ENCODE measurements at places on chromosomes 2 and 18.
A peak's percentile ranks its signal among the peaks of the same experiment; 100 is the strongest.

DNA sequence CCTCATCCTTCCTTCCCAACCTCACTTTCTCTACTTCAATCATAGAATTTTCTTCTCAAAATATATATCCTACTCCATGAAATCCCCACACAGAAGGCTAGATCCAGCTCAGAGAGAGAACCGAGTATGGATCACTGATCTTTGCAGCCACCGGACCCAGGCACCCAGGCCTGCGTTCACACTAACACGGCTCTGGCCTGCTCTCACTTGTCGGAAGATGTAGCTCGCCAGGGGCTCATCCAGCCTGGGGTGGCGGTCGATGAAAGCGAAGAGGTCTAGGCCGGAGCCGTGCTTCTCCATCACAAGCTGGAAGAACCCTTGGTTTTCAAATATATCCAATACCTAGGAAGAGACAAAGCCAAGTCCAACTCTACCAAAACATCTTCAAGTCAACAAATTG is 12.7 kb upstream of the MTERF4 start:
- DNase-seq, result no peak

DNA sequence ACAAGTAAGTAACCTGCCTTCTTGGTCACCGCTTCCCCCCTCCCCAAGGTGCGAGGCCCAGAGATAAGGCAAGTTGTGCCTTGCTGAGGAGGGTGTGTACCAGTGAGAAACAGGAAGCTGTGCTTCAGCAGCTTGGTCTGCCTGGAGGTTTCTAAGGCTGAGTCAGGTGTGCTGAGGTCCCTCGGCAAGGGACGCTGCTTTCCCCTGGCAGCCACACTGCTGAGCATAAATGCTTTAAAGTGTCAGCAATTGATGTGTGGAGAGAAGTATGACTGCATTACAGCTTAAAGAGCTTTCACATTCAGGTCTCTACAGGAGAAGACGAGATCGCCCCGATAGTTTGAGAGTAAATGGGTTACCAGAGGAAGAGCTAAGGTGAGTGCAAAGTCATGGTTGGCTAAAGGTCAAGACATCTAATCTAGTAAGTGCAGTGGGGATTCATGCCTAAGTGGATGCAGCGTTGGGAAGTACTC is 86.9 kb downstream of the LIMS1 start:
- no peak for DNase-seq

DNA sequence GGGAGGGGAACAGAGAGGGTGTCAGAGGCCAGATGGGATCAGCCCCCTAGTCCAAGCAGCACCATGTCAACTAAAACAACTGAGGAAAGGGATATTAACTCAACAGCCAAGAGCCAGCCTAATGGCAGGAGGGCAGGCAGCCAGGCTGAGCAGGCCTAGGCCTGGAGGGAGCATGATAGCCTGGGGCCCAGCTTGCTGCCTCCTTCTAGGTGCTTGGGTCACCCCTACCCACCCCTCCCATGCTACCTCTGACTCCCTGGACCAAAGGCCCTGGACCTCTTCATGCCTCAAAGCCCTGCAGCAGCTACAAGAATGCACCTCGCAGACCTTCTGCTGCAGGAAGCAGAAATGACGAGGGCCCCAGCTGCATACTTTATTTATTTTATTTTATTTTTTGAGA is 22.1 kb upstream of the TNS1 start:
- no peak for DNase-seq

GRCh38 chr18:12946549-12947284 is 1.1 kb upstream of the SEH1L start:
- DNase-seq, result peak; percentile 40

DNA sequence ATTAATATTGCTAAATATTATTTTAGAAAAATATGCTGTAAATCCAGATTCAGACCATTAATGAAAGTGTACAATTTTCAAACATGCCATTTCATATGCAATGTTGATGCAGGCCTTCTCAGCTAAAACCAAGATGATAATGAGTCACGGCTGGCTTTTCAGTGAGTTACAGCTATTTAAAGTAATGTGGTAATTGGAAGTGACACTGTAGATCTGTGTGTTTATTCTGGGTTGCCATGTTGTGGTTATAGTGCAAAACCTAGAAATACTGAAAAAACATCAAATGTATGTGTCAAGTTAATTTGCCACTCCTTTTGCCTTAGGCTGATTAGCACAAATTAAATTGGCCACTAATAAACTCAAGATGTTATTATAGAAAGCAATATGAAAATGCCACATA is 506.6 kb downstream of the ERBB4 start:
- DNase-seq, result no peak

DNA sequence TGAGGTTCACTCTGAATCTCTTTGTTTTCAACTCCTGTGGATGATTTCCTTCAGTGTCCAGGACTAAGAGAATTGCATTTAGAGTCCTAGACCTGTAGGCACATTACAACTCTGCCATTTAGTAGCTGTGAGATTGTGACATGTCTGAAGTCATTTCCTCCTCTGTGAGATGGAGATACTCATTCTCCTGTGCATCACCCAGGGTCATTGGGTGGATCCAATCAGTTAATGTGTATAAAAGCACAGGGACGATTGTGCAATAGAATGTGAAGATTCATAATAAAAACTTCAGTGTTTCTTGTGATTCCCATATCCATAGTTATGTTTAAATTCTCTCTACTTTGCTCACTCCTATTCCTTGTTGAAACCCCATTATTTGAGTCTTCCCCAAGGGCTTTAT is 113.6 kb downstream of the DIS3L2 start:
- no peak for DNase-seq

GRCh38 chr2:85996591-85996990 is 107.8 kb upstream of the ST3GAL5 start:
- DNase-seq, result peak; percentile 52

DNA sequence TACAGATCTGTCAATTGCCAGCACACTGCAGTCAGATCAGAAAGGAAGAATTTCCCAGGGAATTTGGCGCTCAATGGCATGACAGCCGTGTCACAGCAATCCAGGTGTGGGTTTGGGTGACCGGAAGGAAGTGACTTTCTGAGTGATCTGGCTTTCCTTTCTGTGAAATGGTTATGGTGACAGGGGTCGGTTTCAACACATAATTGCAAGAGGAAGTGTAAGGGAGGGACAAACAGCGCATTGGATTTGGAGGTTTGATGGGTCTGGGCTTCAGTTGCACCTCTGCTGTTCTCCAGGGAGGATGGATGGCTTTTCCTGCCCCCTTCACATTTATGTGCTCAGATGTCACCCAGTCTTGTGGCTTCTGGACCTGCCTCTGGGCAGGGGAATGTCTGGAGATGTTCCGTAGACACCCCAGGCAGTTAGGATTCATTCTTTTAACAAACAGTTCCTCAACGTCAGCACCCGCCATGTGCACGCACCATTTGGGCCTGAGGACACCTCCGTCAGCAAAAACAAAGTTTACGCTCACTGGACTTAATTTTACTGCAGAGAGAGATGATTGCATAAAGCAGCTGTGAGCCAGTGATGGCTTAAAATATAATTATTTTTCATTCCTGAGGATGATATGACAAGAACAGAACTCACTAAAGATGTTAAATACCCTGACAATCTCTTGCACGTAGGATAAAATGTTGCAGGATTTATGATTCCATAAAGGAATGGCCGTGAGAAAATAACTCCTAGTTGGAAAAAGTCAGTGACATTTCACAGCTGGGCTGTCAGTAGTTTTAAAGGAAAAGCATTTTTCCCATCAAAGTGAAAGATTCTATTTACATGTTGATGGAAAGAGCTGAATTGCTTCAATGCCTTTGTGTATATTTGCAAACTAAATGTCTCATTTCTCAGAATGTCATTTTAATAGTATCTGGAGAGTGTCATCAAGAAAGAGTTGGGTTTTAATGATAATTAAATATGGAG is 36.9 kb downstream of the MBP start:
- no peak for DNase-seq

DNA sequence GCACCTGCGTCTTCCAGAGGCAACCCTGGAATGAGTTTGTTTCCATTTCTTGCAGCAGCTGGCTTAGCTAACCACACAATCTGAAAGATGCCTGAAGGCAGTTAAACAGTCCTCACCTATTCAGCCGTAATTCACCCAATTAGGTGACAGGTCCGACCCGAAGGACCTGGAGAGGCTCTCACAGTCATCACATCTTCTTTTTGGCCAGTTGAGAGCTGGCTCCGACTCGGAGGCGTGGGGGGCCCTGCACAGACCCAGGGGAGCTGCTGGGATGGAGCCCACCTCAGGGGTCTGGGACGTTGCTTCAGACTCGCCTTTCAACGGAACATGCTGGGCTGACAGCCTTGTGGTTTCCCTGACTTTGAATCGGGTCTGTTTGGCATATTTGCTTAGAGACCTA is 187.3 kb downstream of the RTP5 start:
- no peak for DNase-seq

GRCh38 chr2:217934321-217935131 is 68.3 kb downstream of the TNS1 start:
- DNase-seq, result peak; percentile 66

GRCh38 chr2:24520175-24520574 is 29.1 kb downstream of the NCOA1 start:
- no peak for DNase-seq

DNA sequence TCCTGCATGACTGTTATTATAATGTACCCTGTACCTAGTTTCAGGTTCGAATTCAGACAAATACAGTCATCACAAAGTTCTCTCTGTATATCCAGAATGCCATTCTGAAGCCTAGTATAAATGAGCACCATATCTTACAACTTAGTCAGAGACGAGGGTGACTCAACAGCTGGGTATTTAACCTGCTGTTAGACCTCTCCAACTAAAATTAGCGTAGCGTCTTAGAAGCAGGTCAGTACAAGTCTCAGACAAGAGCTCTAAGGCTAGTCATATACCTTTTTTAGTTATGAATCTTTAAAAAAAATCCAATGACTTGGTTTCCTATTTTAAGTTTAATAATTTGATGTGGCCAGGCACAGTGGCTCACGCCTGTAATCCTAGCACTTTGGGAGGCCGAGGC is 74.1 kb downstream of the CABYR start:
- DNase-seq, result no peak

DNA sequence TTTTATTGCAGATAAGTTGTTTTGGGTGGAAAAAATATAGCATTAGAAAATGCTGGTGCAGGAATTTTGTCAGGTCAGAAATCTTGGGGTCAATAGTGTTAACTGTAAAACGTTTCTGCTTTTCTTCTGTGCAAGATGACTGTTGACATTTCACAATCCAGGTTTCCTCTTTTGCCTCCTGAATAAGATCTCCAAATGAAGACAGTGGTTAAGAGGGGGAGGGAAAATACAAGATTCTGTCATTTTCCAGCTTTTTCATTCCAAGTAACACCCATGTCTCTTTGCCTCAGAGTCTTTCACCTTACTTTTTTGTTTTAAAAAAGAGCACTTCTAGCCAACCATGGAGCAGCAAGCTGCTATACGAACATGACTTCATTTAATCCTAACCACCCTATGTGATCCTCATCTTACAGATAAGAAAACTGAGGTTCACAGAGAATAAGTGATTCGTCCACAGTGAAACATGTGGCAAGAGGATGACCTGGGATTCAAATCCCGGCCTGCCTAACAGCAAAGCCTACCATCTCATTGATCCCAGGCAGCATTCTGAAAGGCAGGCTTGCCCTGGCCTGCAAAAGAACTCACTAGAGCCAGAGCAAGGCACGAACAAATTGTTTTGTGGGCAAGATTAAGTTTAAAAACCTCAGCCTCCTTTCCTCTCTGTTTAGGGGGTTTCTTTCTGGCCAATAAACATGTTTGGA is 3.0 kb downstream of the PLEK start:
- DNase-seq, result peak; percentile 67

GRCh38 chr18:26436176-26437051 is 111.9 kb downstream of the KCTD1 start:
- DNase-seq, result no peak

GRCh38 chr18:77049938-77050337 is 82.6 kb downstream of the MBP start:
- DNase-seq, result no peak

DNA sequence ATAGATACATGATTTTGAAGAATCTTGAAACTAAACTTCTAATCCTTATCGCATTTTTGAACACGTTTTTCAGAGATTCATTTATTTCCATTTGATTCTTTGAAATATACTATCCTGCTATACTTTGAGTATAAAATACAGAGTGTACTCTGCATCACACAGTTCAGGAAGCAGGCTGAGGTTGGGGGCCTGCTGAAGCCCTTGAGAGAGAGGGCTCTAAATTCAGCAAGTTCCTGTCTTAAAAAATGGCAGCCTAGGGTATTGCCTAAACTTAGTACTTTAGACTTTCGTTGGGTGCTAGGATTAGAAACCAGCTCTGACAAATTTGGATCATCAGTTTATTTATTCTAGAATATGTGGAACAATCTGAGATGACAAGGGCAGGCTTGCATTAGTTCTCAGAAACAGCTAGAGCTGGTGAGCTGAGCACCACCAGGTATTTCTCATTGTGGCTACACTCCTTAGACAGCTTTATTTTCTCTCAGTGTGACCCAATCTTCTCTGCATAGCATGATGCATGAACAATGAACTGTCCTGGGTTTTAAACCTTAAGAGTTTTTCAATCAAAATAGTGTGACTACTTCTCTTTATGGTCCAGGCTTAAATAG is 49.1 kb downstream of the TFPI start:
- no peak for DNase-seq

GRCh38 chr2:1641523-1641922 is 102.8 kb downstream of the PXDN start:
- peak; percentile 21 for DNase-seq

DNA sequence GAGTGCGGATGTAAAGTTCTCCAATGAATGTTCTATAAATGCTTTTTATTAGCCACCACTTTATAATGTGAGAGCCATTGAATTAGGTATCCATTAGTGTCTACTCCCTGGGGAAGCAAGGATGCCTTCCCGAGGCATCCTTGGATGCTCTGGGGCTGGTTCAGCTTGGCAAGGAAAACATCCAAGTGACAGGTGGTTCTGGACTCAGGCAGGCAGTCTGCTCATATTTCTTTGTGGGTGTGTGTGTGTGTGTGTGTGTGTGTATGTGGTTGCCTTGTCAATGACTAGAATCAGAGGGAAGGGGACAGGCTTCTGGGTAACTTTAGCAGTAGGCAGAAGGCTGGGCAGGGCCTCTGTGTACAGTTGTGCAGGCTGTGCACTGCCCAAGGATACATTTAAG is 149.2 kb downstream of the TSN start:
- DNase-seq, result no peak

- DNase-seq, result no peak
Observed at GRCh38 chr2:190177249-190178040, 114.9 kb upstream of the MSTN start.

GRCh38 chr2:29444150-29444549 is 328.9 kb downstream of the CLIP4 start:
- no peak for DNase-seq

- DNase-seq, result no peak
Observed at GRCh38 chr2:193824474-193824873, 1629.7 kb upstream of the TMEFF2 start.

GRCh38 chr2:155218292-155218924 is 519.9 kb downstream of the KCNJ3 start:
- DNase-seq, result no peak

- no peak for DNase-seq
Observed at GRCh38 chr2:101847661-101848339, 144.0 kb upstream of the IL1R2 start.

- DNase-seq, result no peak
Observed at GRCh38 chr2:108316033-108316432, 27.3 kb downstream of the SULT1C2 start.

Data from pons (tissue), 1 donor.